ENCODE measurements at places on chromosomes 16 and 17. TPM values are rescaled to one million over a fixed set of nuclear protein-coding genes. Genes with fewer than 3 reads are reported as not detected.

The FADS6 gene
- polyA plus RNA-seq: not detected

DNA sequence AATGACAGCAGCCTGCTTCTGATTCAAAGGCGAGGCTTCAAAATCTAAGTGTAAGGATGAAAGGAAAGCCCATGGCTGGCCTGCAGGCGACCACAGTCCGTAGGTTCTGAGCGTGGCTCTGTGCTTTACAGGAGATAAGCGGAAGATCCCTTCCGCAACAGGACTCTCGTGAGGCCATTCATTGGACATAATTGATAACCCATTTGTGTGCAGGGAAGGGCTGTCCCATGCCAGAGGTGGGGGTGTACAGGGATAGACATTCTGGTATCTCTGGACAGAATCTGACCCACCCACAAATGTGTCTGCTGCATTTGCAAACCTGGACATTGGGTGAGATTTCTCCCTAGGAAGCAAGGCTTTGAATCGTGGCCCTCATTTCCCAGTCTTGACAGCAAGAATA, 4.0 kb downstream of the CYB561 start:
- DNase-seq: no peak

GRCh38 chr16:8614435-8615029, 7.0 kb upstream of the METTL22 start:
- DNase-seq: no peak

The SOCS3 gene
- 31.2 TPM for polyA plus RNA-seq

DNA sequence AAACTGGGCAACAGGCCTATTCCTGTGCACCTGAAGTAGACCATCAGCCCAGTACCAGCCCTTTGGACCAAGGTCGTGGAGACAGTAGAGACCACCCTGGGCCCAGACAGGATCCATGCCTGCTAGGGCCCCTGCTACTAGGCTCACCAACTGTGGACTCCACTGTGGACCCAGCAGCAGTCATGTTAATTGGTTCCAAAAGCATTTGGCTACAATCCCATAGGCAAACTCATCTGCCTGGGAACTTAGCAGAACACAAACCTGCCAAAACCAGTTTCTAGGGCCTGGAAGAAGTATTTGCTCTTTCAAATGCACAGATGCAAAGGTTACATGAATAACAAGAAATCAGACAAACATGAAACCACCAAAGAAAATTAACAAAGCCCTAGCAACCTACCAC, 53.1 kb downstream of the ACSM2A start:
- DNase-seq: no peak

GRCh38 chr17:63540590-63540989, 9.7 kb upstream of the DCAF7 start:
- no peak for DNase-seq

- peak; percentile 88 for DNase-seq
Observed at GRCh38 chr16:88914750-88915368, 48.4 kb upstream of the PABPN1L start.

DNA sequence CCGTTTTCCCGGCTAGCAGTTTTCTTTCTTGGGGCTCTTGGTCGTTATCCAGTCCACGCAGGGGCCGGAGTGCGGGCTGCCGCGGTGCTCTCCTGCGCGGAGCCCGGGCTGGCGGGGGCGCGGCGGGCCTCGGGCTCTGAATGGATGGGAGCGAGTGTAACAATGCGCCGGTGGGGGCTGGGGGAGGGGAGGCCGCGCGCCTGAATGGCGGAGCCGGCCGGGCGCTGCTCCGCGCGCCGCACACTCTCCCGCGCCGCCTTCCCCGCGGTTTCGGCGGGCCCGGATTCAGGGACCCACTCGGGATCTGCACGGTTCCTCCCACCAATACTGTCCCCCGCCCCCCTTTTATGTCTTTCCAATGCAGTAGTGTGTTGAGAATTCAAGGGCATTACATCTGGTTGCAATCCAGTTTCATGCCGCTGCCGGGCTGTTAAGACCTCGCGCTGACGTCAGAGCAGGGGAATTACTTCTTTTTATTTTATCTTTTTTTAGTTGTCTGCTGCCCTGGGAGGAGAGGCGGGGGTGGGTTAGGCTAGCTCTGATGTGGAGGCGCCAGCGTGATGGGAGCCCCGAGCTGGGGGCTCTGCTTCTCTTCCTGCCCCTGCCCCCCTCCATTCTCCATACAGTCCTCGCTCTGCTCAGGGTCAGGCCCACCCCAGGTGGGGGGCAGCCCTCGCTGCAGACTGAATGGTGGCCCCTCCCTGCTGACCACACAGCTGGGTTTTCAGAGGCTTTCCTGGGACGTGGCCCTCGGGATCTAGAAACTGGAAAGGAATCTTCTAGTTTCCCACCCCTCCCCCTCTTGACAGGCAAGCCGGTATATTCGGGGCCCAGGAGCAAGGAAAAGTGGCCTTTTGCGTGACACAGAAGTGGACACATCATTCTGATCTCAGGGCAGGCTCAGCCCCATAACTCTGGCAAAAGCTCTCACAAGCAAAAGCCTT, 1.8 kb downstream of the RAI1 start:
- DNase-seq: peak; percentile 97

The EDC4 gene
- 39.9 TPM for polyA plus RNA-seq

The GNAO1 gene
- not detected for polyA plus RNA-seq

The TERB1 gene
- not detected for polyA plus RNA-seq

DNA sequence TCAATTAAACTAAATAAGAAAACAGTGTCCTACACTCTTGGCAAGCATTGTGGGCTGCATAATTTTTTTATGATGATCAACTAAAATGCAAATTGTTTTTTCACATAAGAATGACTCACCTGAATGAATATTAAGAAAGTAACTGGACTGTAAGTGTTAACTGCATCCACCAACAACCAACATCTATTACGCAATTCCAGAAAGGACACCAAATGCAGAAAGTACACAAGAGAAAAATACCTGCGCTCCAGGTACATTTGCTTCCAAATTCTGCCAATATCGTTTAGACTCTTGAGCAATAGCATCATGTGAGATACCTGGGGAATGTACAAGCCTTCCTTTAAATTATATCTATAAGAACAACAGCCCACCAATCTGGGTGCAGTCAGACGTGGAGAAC, 19.8 kb upstream of the TXNDC11 start:
- DNase-seq: no peak

DNA sequence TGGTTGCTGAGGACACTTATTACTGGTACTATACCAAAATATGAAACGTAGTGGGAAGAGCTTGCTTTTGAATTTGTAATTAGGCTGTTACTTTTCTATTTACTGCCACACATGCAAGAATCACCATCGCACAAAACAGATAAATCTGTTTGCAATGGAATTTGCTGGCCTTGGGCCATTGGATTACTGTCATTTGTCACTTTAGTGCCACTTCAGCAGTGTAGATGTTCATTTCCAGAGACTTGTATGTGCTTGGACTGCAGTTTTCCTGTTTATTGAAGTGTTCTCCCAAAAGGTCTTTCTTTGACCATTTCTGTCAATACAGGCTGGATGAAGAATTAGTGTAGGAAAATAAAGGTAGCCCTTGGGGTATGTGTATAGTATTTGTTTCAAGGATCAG, 4.5 kb downstream of the USP10 start:
- DNase-seq: no peak

The C16orf89 gene
- polyA plus RNA-seq: not detected

The ADGRG3 gene
- polyA plus RNA-seq: not detected

- DNase-seq: no peak
Observed at GRCh38 chr16:89455178-89455577, 35.2 kb downstream of the ANKRD11 start.

GRCh38 chr16:24217461-24217860, 38.7 kb upstream of the CACNG3 start:
- no peak for DNase-seq

DNA sequence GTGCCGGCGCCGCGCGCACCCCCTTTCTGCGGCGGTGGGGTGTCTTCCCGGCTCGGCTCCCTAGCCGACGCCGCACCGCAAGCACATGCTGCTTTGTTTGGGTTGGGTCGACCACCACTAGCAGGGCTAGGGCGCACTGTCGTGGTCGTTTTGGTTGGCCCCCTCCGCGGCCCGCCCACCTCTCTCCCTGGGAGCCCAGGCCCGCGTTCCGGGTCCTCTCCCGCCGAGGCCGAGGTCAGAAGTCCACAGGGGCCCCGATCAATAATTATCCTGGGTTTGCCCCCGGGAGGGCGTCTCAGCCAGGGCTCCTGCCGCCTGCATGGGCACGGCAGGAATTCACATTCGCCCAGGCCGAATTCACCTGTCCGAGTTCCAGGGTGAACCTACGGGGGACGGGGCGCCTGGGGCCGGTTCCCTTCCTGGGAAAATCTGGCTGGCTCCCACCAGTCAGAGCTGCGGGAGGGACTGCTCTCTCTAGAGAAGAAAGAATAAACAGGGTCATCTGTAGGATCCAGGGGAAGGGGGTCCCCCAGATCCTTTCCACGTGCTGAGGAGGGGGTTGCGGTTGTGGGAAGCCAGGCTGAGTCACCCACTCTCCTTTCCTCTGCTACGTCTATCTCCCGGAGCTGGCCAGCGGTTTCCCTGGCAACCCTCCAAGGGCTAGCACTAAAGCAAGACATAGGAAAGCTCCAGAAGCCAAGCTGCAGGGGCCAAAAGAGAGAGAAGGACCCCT, 584 bp upstream of the STAT5B start:
- DNase-seq: peak; percentile 84

DNA sequence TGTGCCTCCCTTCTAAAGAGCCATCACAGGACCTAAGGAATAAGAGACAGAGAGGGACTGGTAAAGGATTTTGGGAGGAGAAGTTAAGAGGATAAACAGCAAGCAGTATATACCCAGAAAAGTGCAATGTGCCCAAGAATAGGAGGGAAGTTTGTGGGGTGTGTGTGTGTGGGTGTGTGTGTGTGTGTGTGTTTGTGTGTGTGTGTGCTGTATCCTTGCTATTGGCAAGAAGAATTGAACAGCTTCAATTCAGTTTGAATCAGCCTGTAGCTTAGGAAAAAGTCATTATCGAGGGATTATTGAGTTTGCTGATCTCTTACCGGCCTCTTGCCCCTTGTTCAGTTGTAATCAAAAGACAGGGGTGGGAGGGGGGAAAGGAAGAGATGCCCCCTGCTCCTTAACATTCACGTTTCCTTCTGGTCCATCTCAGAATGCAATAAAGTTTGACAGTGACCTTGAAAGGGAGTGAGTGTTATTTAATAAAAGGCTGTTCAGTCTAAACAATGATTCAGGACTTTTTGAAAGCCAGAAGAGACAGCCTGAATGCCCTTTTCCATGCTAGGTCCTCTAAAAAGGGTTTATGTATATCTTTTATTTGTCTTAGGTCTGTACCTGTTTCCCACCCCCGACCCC, 23.9 kb upstream of the MAPT start:
- no peak for DNase-seq

GRCh38 chr17:72501404-72502370, 380.9 kb downstream of the SOX9 start:
- peak; percentile 43 for DNase-seq

- no peak for DNase-seq
Observed at GRCh38 chr17:78714534-78714933, 67.5 kb downstream of the CYTH1 start.

Measured in GM23248 (cell line).